ENCODE measurements at places on chromosomes 16 and 17.

DNA sequence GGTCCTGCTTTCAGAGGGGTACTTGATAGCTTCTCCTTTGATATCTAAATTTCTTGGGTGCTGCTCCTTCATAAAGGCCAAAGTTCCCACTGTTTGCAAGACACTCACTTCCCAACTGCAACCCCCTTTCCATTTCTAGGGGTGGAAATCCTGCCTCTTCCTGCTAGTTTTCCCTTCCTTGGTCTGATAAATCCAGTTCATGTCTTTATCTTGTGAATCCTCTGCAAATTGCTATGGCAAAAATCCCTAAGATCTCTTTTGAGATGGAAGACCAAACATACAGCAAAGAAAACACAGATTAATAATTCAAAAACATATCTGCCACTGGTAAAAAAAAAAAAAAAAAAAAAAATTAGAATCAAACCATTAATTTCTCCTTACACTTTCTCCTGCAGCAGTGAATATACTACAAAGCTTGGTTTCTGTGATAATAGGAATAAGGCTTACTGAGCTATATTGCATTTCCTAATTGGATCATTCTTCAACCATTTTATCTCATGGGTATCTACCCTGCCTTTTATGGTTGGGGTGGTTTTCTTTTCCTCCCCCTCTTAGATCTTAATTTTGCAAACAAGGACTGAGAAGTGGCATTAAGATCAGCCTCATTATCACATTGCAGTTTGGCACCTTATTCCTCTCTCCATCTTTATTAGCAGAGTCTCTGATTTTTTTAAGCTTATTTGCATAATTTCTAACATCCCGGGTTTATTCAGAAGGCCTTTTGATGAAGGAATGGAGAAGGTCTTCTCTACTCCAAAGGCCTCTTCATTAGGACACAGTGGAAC lies 439.1 kb downstream of the XYLT1 start:
- DNase-seq, result no peak

DNA sequence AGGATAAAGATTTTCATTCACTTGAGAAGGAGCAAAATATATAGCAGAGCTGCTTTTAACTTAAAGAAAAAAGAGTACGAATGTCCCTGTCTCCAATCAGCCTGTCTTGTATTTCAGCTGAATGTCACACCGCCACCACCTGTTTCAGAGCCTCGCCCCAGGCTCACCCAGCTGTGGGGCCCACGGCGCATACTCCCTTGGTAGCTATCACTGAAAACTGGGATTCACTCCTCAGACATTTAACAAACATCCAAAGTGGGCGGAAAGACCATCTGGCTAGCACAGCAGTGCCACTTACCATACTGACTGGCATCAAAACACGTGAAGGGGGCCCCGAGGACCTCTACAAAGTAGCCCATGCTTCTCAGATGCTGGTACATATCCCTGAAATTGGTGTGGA lies 25.4 kb upstream of the SLC38A8 start:
- DNase-seq, result no peak

GRCh38 chr16:12090151-12090530 lies 113.6 kb downstream of the SNX29 start:
- DNase-seq, result no peak

GRCh38 chr17:2171702-2172076 lies 116.8 kb downstream of the HIC1 start:
- no peak for DNase-seq

DNA sequence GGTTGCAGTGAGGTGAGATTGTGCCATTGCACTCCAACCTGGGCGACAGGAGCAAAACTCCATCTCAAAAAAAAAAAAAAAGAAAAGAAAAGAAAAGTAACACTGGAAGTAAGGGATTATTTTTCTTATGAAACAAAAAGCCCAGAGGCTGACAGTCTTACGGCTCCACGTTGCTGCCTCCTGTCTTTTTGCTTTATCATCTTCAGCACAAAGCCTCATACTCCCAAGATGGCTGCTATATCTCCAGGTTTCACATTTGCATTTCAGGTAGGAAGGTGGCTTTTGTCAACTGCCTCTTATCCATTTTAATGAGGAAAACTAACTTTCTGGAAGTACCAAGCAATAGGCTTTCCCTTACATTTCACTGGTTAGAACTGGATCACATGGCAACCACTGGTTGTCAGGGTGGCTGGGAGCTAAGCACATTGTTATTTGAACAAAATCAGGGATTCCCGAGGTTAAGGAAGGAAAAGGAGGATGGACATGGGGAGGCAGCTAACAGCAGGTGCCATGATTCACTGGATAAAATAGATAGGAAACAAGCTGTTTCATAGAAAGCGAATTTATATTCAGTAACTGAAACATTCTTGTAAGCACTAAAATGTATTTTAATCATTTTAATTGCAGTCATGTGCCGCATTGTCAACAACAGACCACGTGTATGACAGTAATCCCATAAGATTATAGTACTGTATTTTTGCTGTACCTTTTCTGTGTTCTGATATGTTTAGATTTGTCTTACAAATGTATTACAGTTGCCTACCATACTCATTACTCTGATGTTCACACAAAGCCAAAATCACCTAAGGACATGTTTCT lies 58.6 kb downstream of the KSR1 start:
- DNase-seq, result no peak

GRCh38 chr16:63980763-63981162 lies 1141.1 kb downstream of the CDH11 start:
- no peak for DNase-seq

GRCh38 chr16:78800523-78800922 lies 701.1 kb downstream of the WWOX start:
- no peak for DNase-seq

DNA sequence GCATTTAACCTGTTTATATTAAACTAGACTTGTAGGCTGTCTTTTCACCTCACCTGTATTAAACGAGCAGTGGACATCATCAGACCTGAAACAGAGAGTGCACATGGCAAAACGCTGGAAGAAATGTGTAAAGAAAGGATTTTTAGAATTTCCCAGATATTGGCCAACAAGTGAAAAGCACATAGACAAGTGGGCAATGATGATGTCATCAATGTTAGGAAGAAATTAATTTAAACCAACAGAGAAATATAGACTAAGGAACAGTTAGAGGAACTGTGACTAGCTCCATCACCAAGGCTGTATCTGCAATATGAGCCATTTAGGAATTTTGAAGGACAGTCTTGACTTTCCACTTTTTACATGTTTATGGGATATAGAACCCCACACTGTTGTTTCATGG lies 67.1 kb upstream of the SLC12A3 start:
- DNase-seq, result no peak

DNA sequence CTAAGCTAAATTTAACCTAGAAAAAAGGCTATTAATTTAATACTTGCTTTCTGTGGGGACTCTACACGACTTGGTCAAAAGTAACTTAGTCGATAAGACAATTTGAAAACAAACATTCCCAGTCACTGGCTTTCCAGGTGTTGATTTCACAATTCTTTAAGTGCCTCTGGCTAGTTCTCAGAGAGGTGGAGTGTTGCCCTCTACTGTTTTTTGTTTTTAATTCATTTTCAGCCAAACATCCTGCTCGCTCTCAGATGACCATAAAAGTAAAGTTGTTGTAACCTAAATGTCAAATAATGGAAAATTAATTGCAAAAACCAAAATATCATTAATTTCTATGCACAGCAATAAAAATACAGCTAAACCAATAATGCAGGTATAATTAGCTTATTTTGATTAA lies 107.1 kb downstream of the MYO1D start:
- DNase-seq, result no peak

GRCh38 chr16:20673882-20674683 lies 23.4 kb downstream of the ACSM1 start:
- no peak for DNase-seq

- DNase-seq, result no peak
Measured at GRCh38 chr16:4169415-4169814, 53.2 kb upstream of the ADCY9 start.

DNA sequence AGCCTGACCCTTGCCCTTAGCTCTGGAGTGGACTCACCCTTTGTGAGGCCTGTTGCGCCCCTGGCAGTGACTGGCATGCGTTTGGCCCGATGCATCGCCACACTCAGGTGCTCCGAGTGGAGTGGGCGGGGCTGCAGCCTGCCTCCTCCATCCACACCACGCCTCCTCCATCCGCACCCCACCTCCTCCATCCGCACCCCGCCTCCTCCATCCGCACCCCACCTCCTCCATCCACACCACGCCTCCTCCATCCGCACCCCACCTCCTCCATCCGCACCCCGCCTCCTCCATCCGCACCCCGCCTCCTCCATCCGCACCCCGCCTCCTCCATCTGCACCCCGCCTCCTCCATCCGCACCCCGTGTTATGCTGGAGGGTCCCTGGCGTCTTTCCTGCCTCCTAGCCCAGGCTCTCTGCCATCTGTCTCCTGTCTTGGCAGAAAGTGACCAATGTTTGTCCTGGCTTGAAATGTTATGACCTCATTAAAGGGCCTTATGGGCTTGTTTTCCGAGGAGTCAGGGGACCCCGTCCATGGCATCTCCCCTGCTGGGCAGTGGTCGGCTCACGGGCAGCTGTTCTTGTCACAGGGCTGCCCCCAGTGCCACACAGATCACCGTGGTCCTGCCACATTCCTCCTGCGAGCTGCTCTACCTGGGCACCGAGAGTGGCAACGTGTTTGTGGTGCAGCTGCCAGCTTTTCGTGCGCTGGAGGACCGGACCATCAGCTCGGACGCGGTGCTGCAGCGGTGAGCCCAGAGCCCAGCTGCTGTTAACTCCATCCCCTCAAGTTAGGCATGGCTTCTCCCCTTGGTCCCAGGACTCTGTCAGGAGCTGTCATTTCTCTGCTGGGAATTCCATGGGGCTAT lies 28.7 kb upstream of the MYO15B start:
- no peak for DNase-seq

GRCh38 chr16:17018585-17018939 lies 452.2 kb downstream of the XYLT1 start:
- DNase-seq, result no peak

GRCh38 chr17:8289103-8289397 lies 580 bp downstream of the RANGRF start:
- DNase-seq, result no peak

Measured in activated CD4-positive, CD25-positive, alpha-beta regulatory T cell treated with anti-CD3 and anti-CD28 coated beads, Interleukin-2, amount 50 U/mL, for 16 hours (primary cell).